ENCODE measurements at places on chromosomes 11 and 22. TPM values are rescaled to one million over a fixed set of nuclear protein-coding genes. Genes with fewer than 3 reads are reported as not detected.

CYB5R2 gene
- total RNA-seq = 4.4 TPM

XKR3 gene
- total RNA-seq = not detected

COX8A gene
- 754 TPM for total RNA-seq

SHANK3 gene
- total RNA-seq = 5.4 TPM

SCO2 gene
- total RNA-seq = 6.5 TPM

FAM227A gene
- total RNA-seq = 1.1 TPM

UBQLN3 gene
- total RNA-seq = not detected

IL17REL gene
- total RNA-seq = not detected

SLC6A5 gene
- not detected for total RNA-seq

POU2AF2 gene
- not detected for total RNA-seq

FGF4 gene
- not detected for total RNA-seq

NPAS4 gene
- total RNA-seq = not detected

OR6A2 gene
- total RNA-seq = not detected

PATE4 gene
- not detected for total RNA-seq

RPLP2 gene
- total RNA-seq = 1,681 TPM

ANO9 gene
- total RNA-seq = 1.1 TPM

RASL10A gene
- total RNA-seq = 0.28 TPM

POLR3H gene
- total RNA-seq = 47.0 TPM

ZNF215 gene
- total RNA-seq = 1.3 TPM

PRR5 gene
- total RNA-seq = 17.9 TPM

MYRF gene
- 21.2 TPM for total RNA-seq

MAPK1 gene
- 70.0 TPM for total RNA-seq

OR8G1 gene
- total RNA-seq = not detected

TYR gene
- not detected for total RNA-seq

ROBO3 gene
- 3.0 TPM for total RNA-seq

MMP12 gene
- 0.07 TPM for total RNA-seq

TTC28 gene
- total RNA-seq = 4.2 TPM

GGTLC2 gene
- not detected for total RNA-seq

LYVE1 gene
- 0.03 TPM for total RNA-seq

SLC5A4 gene
- not detected for total RNA-seq

PHETA2 gene
- total RNA-seq = not detected

NCR3LG1 gene
- total RNA-seq = 2.3 TPM

NLRP6 gene
- not detected for total RNA-seq

MRPL48 gene
- total RNA-seq = 50.8 TPM

APOL1 gene
- total RNA-seq = 8.0 TPM

APIP gene
- 24.2 TPM for total RNA-seq

ANGPTL5 gene
- total RNA-seq = not detected

SLC5A1 gene
- not detected for total RNA-seq

LRRC56 gene
- total RNA-seq = 0.40 TPM

TEAD1 gene
- 57.3 TPM for total RNA-seq

GPR83 gene
- total RNA-seq = 0.07 TPM
